Esophagus mucosa (tissue), 1 donor: ENCODE measurements at places on chromosomes 1 and 21. TPM values are rescaled to one million over a fixed set of nuclear protein-coding genes. Genes with fewer than 3 reads are reported as not detected.

DNA sequence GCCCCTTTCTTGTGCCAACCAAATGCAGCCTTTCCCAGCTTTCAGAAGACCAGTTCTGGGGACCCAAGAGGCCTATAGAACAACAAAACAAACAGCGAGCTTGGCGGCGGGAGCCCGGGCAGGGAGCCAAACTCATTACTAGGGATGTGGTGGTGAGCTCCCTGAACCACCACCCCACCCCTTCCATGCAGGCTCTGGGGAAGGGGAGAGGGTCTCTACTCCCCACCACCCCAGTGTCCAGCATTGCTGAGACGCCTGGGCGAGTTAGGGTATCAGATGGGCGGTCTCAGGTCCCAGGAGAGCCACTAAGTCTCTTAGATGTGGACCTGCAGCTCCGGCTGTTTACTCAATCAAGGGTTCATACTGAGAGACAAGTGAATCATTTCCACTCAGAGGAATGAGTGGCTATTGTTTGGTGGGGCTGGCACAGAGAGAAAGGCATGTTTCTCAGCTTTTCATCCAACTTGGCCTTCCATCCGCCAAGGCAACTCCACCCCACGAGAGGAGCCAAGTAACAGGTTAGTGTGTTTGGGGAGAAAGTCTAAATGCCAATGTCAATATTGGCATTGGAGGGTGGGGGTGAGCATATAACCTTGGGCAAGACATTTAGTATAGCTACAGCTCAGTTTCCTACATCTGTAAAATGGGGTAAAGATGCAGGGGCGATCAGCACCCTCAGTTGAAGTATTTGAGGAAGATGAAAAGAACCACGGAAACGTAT is 40.9 kb downstream of the PLXNA2 start:
- peak; percentile 56 for ATAC-seq

GRCh38 chr1:205250699-205251098 is 23.0 kb downstream of the TMCC2 start:
- ATAC-seq = no peak

DNA sequence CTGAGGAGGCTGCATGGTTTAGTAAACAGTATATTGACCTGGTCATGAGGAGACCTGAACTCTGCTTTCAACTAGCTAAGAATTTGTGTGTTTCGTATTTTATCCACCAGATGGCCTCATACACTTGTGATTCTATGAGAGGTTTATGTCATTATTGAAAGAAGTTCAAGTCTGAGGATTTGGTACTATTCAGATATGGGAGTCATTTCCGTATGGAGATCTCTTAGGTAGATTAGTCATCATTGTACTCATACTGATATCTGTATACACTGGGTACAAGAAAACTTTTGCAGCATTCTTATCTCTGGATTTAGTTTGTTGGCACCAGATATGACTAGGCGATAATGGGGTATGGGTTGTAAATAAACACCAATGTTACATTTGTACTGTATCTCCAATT is 26.6 kb downstream of the ATF6 start:
- peak; percentile 83 for ATAC-seq

GRCh38 chr1:204286831-204287421 is 72.8 kb downstream of the PLEKHA6 start:
- ATAC-seq = no peak

GRCh38 chr1:77232829-77233228 is 13.6 kb upstream of the PIGK start:
- ATAC-seq = no peak

DNA sequence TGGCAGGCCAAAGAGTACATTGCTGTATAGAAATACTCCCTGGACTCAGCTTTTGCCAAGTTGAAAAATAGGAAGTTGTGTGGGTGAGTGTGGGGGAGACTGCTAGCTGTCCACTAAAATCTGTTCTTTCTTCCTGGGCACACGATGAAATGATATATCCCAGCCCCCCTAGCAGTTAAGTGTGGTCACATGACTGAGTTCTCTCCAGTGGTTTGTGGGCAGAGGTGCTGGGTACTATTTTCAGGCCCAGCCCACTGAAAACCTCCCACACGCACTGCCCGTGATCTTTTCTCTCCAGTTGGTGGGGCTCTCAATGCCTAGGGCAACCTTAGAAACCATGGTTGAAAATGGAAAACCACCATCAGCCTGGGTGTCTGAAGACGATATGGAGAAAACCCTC is 119.7 kb upstream of the LMO4 start:
- ATAC-seq = no peak

- no peak for ATAC-seq
Measured at GRCh38 chr1:228415853-228416216, 826 bp downstream of the TRIM17 start.

DNA sequence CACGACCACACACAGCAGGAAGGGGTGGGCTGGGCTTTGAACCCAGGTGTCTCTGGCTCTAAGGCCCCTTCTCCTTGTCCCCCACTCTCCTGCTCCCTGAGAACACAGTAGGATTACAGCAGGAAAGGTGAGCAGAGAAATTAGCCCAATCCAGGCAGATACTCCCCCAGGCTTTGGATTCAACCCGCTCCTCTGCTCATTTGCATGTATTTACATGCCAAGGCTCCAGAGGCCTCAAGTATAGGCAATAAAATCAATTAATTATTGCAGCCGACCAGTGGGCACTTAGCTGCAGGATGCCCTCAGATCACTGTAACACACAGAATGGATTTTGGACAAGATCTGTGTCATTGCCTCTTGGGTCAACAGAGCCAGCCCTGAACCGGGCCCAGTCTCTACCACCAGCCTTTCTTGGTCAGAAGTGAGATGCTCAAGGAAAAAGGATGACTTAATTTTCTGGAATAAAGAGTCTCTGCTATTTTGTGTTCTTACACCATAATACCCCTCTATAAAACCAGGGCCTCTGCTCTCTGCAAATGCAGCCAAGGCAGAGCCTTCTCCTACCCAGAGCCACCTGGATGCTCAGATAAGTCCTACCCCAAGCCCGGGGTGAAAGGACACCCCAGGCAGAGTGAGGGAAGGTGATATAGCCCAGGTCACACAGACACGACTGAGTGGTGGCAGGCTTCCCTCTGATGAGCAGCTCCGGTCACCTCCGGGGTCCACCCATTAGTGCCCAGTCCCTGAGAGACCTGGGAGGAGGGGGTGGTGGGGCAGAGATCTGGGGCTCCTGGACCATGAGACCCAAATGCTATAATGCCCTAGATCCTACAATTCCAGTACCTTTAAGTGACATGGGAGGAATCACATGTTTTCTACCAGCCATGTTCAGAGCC is 28.9 kb downstream of the MATN1 start:
- no peak for ATAC-seq

DNA sequence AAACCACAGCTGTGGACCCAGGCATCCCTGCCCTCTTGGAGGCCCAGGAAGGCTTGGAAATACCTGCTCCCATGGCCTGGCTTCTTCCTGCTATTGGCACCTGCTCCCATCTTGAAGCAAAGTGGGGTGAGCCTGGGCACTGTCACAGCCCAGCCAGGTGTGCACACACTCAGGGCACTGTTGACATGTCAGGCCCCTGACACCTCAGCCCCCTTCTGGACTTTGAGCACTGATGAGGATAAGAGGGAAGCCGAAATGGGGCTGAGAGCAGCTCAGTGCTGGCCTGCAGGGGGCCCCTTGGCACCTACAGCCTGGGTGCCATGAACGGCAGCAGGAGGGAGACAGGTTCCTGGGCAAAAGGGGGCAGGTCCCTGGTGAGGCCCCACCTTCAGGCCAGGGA is 55.9 kb downstream of the DAB1 start:
- ATAC-seq = no peak

GRCh38 chr1:175218786-175219434 is 26.3 kb upstream of the KIAA0040 start:
- no peak for ATAC-seq

GRCh38 chr1:186617926-186618325 is 62.3 kb downstream of the PTGS2 start:
- peak; percentile 14 for ATAC-seq

GRCh38 chr1:205508227-205508714 is 3.8 kb downstream of the CDK18 start:
- no peak for ATAC-seq

- ATAC-seq = no peak
Measured at GRCh38 chr1:223147873-223148272, 4.8 kb upstream of the TLR5 start.

DNA sequence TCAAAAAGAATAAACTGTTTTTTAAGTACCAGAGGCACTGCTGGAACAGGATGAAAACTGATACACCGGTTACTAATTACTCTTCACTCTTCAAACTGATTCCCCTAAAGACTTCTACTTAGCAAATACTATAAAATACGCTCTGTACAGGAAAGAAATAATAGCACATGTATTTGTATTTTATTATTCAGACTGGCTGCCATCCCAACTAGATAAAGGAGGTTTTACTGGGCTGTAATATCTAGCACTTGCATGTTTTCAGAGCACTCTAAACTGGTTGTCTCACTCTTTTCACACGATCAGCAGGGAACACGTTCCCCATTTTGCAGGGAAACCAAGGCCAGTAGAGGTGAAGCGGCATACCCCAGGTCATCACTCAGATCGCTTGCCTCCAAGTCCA is 9.2 kb downstream of the SMIM12 start:
- ATAC-seq = no peak

HNRNPCL2 gene
- total RNA-seq = not detected

SYNC gene
- 5.0 TPM for total RNA-seq

MAEL gene
- total RNA-seq = 0.24 TPM

NR5A2 gene
- 0.60 TPM for total RNA-seq

LINGO4 gene
- total RNA-seq = not detected

BATF3 gene
- 0.68 TPM for total RNA-seq
